ENCODE measurements at places on chromosomes 13 and 19.

GRCh38 chr13:80140685-80141084 lies 200.2 kb downstream of the SPRY2 start:
- DNase-seq = no peak

DNA sequence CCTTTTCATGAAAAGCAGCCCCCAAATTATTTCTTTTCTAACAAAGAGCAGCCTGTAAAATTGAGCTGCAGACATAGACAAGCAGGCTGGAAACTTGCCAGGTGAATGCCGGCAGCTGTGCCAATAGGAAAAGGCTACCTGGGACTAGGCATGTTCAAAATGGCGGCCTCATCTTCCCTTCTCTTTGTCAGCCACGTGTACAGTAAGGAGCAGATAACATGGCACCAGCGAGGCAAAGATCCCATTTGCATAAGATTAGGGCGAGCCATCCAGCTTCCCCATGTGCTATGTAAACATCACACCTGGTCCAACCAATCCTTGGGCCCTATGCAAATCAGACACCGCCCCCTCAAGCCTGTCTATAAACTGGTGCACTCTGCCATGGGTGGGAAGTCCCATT lies 31.2 kb upstream of the CACNA1A start:
- DNase-seq = no peak

DNA sequence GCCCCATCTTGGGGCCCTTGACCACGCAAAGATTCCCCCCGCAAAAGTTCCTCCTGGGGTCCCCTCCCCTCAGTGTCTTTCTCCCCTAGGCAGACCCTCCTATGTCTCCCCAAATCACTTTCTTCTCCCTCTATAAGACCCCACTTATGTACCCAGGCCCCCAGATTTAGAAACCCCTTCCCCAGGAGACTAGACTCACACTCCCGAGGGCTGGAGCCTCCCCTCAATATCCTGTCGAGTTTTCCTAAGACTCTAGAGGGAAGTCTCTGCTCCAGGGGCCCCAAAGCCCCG lies 1.4 kb downstream of the SLC1A5 start:
- no peak for DNase-seq

DNA sequence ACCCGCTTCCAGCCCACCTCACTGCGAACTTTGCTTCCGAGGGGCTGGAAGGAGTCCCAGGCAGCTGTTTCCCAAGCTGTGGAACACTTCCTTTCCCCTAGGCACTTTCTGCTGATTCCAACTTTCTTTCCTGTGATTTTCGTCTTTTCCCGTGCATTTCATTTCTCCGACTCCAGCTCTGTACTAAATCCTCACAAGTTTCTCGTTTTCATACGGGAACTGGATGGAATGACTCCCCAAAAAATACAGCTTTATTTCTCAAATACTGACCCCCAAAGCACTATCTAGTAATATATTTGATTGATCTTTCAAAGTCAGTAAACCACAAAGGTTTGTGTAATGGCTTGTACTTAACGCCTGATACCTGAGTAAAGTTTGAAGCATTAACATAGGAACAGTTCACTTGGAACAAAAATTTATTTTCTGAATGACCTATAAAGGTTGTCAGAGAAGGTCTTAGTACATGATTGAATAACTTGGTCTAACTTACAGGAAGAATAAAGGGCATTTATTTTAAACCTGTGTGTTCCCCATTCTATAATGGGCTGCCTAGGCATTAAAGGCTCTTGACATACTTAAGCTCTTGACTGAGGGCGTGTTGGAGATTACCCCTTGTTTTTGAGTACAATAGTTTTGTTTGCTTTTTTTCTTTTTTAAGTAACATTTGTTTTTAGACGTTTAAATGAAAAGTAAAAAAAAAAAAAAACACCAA lies 1.3 kb upstream of the PCDH9 start:
- no peak for DNase-seq

- no peak for DNase-seq
Observed at GRCh38 chr13:43411211-43411610, 375.6 kb downstream of the ENOX1 start.

DNA sequence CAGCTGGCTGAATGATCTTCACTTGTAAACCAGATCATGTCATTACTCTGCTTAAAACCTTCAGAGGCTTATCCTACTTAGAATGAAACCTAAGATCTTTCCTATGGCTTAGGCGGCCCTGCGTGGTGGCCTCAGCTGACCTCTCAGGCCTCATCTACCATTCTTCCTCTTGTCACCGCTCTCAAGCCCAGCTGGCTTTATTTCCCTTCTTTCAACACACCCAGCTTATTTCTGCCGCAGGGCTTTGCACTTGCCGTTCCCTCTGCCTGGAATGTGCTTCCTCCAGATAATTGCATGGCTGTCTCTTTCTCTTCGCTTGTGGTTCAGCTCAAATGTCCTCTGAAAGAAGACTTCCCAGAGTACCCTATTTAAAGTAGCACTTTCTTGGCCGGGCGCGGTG lies 3.6 kb upstream of the ASF1B start:
- no peak for DNase-seq

DNA sequence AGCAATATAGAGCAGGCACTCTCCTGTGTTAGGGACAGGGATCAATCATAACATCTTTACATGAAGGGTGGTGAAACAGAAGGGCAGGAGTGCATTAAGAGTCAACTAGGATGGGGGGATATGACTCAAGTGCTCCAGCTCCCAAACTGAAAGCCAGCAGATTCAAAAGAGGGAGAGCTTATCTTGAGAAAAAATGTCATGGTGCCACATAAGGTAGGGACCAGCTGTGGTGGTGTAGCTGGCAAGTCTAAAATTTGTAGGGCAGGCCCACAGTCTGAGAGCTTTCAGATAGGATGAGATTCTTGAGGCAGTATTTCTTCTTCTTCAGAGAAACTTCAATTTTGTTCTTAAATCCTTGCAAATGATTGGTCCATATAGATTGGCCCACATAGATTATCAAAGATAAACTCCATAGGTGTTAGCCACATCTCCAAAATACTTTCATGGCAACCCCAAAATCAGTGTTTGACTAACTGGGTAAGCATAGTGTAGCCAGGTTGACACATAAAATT lies 19.1 kb downstream of the DNAJC15 start:
- no peak for DNase-seq

DNA sequence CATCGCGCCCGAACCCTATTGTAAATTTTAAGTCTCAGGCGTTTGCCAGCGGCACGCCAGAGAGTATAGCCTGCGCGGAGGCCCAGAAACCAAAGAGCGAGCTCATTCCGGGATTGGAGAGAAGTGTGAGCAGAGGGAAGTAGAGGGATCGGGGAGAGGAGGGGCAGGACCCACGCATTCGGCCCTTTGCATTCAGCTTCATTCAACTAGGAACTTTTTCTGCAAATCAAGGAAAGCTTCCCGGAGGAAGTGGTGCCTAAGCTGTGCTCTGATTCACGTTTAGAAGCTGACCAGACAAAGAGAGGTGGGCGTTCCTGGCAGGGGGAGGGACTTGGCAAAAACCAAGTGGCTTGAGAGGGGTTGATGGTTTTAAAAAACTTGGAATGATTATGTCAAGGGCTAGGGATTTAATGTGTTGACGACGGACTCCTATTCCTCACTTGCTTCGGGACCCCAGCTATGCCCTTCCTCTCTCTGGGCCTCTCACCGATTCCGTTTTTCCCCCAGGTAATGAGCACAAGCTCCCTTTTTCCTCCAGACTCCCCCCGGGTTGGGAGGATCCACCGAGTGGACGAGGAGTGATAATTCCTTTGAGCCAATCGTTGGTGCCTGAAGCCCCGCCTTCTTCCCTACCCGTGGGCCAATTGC lies 811 bp upstream of the PRMT1 start:
- DNase-seq = peak; percentile 91

- DNase-seq = no peak
Observed at GRCh38 chr13:55615081-55615480, 1525.6 kb upstream of the PRR20A start.

GRCh38 chr13:76210262-76210661 lies 574.1 kb downstream of the LMO7 start:
- DNase-seq = no peak

GRCh38 chr19:57376151-57376550 lies 12.8 kb downstream of the TRAPPC2B start:
- DNase-seq = no peak

DNA sequence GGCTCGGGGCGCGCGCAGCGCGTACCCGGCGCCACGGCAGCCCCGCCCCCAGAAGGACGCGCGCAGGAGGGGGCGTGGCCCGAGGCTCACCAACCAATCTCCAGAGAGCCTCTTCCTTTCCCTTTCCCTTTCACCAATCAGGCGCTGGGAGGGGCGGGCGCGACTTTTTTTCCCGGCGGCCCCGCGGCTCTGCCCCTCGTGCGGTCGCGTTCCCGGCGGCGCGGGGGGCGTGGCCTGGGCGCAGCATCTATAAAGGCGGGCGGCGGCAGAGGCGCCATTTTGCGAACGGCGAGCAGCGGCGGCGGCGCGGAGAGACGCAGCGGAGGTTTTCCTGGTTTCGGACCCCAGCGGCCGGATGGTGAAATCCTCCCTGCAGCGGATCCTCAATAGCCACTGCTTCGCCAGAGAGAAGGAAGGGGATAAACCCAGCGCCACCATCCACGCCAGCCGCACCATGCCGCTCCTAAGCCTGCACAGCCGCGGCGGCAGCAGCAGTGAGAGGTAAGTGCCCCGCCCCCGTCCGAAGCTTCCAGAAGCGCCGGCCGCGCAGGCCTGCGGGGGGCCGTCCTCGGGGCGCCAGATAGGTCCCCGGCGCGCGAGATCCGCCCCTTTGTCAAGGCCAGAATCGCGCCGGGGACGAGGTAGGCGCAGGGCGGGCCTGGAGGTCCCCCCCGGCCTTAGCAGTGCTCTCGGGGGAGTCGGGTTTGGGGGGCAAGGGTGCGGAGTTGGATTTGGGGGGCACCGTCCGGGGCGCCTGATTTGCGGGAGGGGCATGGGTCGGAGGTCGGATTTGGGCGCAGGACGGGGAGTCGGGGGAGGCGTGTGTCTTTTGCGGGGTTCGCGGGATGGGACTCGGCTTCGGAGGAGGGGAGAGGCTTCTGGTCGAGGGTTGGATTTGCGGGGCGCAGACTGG lies 12.5 kb downstream of the PEAK3 start:
- peak; percentile 100 for DNase-seq

- DNase-seq = peak; percentile 27
Observed at GRCh38 chr13:110702591-110703526, 3.1 kb downstream of the CARS2 start.

DNA sequence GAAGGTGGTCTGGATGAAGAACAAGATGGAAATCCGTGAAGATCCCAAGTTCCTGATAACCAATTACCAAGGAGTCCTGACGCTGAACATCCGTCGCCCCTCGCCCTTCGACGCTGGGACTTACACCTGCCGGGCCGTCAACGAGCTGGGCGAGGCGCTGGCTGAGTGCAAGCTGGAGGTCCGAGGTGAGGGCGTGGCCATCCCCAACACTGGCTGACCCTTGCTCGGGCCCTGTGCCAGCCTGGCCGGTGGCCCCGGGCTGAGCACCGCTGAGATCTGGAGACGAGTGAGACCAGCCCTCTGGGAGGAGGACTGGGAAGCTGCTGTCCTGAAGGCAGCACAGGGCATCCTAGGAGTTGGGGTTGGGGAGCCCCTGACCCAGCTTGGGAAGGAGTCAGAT lies 12.0 kb upstream of the EMC10 start:
- DNase-seq = no peak

DNA sequence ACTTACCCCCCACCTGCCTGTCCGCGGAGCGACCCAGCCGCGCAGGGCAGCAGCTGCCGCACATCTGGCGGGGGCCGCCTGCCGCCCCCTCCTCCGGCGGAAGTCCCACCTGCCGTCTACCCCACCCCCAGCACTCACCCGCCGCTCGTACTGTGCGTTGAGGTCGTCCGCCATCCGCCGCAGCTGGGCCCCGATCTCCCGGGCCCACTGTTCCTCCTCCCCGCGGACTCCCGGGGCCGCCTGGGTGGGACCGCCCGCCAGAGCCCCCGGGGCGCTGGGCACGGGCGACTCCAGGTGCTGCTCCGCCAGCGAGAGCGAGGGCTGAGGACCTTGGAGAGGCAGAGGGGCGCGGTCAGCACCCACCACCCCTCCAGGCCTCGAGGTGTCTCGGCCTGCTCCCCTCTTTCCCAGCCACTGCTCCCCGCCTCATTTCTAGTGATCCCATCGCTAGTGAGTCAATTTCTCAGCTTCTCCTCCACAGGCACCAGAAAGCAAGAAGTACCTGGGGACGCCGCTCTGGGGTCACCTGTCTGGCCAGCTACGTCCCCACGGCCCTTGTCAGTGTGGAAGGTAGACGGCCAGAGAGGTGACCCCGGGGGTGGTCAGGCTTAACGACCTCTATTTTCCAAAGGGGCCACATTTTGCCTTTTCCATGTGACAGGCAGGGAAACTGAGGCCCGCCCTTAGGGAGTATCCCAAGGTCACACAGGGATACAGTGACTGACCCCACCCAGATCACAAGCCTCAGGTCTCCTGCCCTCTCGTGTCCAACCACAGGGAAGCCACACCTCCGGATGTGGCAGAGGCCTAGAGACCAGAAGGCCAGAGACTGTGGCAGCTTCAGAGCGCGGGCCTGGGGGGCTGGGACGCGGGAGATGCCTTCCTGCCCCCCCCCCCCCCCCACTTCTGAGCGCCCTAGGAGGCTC lies 4.3 kb downstream of the BBC3 start:
- DNase-seq = peak; percentile 83

- peak; percentile 32 for DNase-seq
Observed at GRCh38 chr19:46670813-46671212, 9.8 kb upstream of the DACT3 start.

GRCh38 chr13:26561651-26562511 lies 4.4 kb downstream of the WASF3 start:
- peak; percentile 63 for DNase-seq

GRCh38 chr19:16014923-16015804 lies 61.1 kb upstream of the TPM4 start:
- no peak for DNase-seq

GRCh38 chr13:41075034-41075433 lies 13.7 kb downstream of the WBP4 start:
- DNase-seq = peak; percentile 58

DNA sequence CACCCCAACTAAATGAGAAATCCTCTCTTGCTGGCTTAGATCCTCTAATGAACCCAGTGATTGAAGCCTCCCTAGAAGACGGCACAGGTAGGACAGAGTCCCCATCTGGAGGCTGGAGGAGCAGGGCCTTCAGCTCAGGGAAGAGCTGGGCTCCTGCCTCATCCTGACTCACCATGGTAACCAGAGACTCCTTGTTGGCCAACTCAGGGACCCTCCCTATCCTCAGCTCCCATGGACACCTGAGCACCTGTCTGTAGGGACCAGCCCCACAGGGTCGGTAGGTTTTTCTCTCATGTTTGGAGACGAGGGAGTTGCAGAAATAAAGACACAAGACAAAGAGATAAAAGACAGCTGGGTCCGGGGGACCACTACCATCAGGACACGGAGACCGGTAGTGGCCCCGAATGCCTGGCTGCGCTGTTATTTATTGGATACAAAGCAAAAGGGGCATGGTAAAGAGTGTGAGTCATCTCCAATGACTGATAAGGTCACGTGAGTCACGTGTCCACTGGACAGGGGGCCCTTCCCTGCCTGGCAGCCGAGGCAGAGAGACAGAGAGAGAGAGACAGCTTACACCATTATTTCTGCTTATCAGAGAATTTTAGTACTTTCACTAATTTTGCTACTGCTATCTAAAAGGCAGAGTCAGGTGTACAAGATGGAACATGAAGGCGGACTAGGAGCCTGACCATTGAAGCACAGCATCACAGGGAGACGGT lies 26.6 kb downstream of the SIGLEC7 start:
- no peak for DNase-seq
